Activated naive CD8-positive, alpha-beta T cell treated with anti-CD3 and anti-CD28 coated beads for 36 hours (primary cell): ENCODE measurements at places on chromosomes 1 and 21.

- no peak for DNase-seq
These were observed 465.9 kb upstream of the DAB1 start for GRCh38 chr1:57889676-57890320.

DNA sequence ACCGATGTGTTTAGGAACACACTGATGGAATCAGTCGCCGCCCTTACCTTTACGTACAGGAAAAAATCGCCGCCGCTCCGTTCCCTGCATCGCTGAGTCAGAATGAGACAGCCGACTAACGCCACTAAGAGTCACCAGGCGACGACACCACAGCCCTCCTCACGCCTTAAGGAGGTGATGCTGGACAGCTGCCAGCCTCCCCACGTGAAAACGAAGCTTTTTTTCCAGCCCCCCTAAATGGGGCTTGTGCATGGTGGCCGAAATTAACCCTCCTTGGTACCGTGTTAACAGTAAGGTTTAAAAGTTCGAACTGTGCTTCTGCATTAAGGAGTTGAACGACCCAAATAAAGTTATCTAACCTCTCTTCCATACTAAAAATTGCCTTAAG is 511 bp downstream of the DNTTIP2 start:
- DNase-seq: peak; percentile 67

DNA sequence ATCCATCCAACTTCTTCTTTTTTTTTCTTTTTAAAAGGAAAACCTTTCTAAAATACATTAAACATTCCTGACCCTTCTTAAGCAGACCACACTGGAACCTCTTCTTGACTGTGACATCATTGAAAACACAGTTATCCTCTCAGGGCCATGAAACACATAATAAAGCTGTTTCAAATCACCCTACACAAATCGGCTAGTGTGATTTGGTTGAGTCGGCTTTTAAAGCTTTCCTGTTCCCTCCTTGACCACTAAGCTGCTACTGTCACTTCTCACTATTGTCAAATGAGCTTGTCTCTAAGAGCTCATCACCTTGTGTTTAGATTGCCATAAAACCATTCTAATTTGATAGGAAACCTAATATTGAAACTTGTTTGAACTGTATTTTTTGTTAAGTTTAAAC is 5.9 kb downstream of the USP24 start:
- no peak for DNase-seq

DNA sequence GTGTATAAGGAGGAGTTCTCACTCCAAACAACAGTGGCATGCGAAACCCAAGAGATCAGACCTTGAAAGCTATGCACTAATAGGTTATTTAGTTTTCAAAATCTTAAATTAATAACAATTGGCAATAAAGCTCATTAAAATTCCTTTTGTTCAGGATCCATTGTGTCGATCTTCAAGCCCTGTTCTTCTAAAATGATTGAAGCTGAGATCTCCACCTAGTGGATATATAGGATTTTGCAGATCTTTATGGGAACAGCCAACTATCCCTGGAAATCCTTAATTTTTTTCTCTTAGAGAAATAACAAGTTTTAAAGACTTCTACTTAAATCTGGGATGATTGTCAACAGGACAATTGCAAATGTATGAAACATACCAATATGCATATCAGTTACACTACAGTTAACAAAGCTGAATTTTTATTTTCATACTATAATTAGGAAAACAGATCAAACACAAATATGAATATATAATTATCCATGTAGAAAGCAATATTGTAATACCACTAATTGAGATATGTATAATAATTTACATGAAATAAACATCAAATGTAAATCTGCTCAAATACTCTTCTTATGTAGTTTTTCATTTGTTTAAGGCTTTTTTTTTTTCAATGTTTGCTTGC is 43.3 kb downstream of the LRRC53 start:
- DNase-seq: no peak

- DNase-seq: no peak
These were observed 145.7 kb downstream of the CLIC6 start for GRCh38 chr21:34814529-34814951.

DNA sequence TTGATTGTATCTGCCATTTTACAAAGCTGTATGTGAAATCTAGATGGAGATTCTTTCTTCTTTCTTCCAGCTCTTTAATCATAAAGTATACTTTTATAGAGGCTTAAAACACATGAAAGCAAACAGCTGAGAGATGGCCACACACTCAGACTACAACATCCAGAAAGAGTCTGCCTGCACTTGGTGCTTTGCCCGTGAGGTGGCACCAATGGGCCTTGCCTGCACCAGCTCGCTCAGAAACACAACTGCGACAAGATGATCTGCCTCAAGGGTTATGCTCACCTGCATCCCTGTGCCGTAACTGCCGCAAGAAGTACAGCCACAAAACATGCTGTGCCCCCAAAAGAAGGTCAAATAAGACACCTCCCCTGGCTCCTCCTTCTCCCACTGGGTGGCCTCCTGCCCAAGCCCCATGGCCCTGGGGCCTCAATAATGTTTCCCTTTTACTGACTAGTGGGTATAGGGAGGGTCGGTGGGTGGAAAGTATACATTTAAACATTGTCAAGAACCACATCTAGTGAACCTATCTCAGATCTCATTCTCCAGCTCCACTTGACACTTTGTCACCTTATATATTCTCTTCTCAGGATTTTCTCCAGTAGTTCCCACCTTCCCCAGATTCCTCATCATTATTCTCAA is 66.7 kb upstream of the ANGPTL3 start:
- DNase-seq: no peak

- no peak for DNase-seq
These were observed 221.9 kb downstream of the MRPL39 start for GRCh38 chr21:25385341-25385740.

DNA sequence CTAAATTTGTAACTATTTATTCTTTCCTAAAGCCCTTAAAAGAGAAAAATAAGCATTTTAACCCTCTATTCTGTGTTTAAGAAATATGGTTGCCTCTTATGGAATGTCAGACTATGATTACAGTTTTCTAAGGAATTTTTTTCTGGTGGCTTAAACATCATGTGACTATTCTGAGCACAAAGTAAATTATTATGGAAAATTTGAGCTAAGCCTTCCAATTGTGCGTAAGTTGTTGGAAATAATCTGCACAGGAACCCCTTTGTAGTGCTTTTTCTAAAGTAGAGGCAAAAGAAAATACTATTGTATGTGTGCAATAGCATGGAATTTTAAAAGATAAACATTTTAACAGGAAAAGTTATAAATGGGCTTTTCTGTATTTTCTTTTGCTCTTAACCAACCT is 254.8 kb downstream of the PBX1 start:
- no peak for DNase-seq

- no peak for DNase-seq
These were observed 40.9 kb upstream of the LRRN2 start for GRCh38 chr1:204726478-204726877.
